CD4-positive, alpha-beta T cell treated with Interleukin-6 for 4 hours (primary cell): ENCODE measurements at places on chromosomes 16 and 17.
A peak's percentile ranks its signal among the peaks of the same experiment; 100 is the strongest.

GRCh38 chr17:35548978-35549377 is 11.5 kb upstream of the SLFN12L start:
- no peak for DNase-seq

- no peak for DNase-seq
Measured at GRCh38 chr17:17809531-17810083, 27.2 kb downstream of the SREBF1 start.

- no peak for DNase-seq
Measured at GRCh38 chr16:27550582-27550920, 607 bp downstream of the KATNIP start.

DNA sequence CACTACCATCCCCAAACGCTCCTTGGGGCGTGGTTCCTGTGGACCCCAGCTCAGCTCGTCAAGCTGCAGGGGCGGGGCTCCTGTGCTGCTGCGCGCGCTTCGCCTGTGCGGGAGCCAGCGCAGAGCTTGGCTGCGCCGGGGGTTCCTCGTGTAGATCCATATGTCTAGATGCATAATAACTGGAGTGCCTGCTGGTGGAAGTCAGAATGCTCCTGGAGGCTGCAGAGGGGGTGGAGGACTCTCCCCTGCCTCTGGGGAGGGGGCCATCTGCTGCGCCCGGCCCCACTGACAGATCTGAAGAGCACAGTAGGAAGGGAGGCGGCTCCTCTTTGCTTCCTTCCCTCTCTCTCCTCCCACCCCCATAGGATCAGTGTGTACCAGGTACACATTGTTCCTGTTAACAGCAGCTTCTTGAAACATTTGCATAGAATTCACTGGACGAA is 4.6 kb downstream of the RASD1 start:
- DNase-seq: no peak

DNA sequence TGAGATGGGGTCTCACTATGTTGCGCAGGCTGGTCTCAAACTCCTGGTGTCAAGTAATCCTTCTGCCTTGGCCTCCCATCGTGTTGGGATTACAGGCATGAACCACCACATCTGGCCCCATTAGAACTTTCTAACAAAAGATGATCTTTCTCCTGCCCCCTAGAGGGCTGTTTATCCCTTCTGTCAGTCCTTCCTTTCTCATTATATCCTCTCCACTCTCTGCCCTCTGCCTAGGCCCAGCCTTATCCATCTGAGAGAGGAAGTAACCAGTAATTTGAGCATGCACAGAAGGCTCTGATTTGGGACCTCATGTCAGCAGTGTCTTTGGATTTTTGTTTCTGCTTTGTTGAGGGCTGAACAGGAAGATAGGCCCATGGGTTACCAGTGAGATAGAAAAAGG is 4.4 kb upstream of the DHX40 start:
- DNase-seq: no peak

DNA sequence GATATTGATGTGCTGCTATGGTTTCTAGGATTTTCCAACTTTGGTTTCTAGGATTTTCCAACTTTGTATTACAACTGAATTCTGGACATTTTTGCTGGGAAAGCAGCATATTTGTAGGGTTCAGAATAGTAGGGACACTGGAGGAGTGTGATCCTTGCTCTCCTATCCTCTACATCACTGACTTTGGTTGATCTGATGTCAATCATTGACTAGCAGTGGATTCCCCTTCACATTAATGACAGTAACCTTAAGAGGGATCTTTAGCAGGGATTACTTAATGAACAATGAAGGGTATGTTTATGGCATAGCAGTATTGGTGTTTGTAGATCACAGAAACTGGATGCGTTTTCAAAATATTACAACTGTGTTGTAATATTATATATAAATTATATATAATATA is 67.4 kb downstream of the MAP2K4 start:
- no peak for DNase-seq

GRCh38 chr17:7676533-7676932 is 10.8 kb downstream of the TP53 start:
- no peak for DNase-seq

DNA sequence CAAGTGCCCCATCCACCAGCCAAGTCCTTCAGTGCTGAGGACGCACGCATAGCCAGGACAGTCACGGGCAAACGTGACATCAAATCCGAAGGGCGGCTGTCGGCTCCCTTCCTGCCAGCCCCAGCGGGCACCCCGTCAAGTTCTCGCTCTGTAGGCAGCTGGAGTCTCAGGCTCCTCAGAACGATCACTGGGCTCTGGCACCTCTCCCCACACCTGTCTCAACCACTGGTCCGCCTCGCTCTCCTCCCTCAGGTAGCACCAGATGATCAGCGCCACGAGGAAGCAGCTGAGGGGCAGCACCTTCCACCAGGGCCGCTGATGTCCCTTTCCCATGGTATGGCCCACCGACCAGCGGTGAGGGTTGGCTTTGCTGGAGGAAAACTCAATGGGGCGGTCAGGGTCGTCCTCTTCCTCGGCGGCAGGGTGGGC is 422 bp downstream of the UQCC4 start:
- DNase-seq: no peak

DNA sequence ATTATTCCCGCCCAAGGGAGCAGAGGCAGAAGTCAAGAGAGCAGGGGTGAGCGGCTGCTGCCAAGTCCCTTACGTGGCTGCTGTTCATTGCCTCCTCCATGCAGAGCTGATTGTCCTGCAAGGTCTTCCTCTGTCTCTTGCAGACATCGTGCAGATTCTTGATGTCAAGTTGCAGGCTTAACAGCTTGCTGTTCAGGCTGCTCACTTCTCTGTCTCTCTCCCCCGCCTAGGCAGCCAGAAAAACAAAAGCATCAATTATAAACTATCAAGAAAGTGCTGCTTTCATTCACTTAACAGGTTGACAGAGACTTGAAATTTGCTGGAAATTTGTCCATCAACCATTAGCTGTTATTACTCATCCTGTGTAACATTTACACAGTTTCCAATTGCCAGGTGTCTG is 7.3 kb downstream of the PMFBP1 start:
- DNase-seq: no peak

DNA sequence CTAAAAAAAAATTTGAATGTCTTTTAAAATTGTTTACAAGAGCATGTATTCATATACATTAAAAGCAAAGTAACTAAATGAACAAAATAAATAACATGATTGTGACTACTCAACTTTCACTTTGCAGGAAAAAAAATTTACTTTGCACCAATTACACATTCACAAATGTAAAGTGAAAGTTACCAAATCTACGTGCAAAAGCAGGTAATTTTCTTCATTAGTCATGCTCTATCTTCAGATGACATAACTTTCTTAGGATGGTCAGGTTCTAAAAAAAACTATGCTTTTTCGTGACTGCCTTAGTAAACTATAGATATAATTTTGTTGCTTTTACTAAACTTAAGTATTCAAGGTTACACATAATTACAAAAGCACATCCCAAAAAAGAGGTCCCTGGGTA is 17.0 kb upstream of the ABCA10 start:
- DNase-seq: no peak

- no peak for DNase-seq
Measured at GRCh38 chr16:49544828-49545227, 171.2 kb downstream of the C16orf78 start.

DNA sequence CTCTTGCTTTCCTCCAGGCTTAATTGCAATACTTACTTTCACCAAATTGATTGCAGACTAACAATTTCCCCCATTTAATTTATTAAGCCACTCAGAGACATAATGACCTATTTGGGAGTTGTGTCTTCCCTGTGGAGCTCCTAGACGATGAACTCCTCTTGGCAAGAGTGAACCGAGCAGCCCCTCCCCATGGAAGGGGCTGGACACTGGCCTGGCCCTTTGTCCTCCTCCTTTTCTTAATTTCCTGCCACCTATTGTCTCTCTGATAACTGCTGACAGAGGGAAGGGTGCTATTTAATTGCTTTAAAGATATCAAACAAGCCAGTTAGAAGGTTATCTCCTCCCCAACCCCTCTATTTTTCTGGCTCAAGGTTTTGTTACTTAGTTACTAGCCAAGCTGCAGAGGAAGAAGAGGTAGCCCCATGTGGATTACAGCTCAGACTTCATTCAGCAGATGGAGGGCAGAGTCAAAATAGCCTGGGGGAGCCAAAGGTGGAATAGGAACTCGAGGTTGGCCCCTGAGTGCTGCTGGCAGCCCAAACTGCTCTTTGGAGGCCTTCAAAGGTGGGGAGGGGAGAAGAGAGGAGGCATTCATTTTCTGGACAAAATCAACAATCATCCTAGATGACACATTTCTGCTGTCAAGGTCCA is 3.7 kb upstream of the SSTR2 start:
- no peak for DNase-seq

GRCh38 chr16:90023078-90023447 is 3.8 kb upstream of the DBNDD1 start:
- DNase-seq: no peak

DNA sequence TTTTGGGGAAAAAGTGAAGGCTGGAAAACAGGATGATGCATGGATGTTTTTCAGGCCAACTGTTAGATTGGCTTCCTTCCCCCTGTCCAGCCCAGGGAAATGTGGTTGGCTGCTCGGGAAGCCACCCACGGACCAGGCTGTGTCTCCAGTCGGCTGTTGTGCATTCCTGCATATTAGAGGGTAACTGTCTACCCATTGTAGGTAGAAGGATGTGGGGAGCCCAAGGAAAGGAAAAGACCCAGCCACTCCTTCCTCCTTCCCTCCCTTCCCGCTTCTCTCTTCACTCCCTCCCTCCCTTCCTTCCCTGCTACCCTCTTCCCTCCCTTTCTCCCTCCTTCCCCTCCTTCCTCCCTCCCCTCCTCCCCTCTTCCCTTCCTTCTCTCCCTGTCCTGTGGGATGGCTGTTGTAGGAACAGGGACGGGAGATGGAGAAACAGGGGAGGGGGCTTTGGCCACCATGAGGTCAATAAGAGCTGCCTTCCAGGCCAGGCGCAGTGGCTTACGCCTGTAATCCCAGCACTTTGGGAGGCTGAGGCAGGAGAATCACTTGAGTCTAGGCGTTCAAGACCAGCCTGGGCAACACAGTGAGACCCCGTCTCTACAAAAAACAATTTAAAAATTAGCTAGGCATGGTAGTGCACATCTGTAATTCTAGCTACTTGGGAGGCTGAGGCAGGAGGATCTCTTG is 16.9 kb downstream of the SYT17 start:
- no peak for DNase-seq

- no peak for DNase-seq
Measured at GRCh38 chr17:6536566-6537065, 19.7 kb downstream of the PITPNM3 start.

DNA sequence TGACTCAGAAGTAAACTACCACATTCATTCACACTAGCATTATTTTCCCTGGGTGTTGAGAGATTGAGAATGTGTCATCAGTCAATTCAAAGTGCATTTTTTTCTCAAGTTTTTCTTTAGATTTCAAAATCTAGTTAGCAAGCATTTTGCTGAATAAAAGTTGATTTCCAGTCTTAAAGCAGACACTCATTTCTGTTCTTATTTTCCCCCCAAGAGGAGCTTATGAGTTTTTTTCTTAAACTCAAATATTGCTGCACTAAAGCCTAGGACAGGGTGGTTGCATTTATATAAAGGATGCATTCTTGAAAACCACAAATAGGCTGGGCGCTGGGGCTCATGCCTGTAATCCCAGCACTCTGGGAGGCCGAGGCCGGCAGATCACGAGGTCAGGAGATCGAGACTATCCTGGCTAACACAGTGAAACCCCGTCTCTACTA is 15.3 kb downstream of the CDH3 start:
- DNase-seq: no peak

DNA sequence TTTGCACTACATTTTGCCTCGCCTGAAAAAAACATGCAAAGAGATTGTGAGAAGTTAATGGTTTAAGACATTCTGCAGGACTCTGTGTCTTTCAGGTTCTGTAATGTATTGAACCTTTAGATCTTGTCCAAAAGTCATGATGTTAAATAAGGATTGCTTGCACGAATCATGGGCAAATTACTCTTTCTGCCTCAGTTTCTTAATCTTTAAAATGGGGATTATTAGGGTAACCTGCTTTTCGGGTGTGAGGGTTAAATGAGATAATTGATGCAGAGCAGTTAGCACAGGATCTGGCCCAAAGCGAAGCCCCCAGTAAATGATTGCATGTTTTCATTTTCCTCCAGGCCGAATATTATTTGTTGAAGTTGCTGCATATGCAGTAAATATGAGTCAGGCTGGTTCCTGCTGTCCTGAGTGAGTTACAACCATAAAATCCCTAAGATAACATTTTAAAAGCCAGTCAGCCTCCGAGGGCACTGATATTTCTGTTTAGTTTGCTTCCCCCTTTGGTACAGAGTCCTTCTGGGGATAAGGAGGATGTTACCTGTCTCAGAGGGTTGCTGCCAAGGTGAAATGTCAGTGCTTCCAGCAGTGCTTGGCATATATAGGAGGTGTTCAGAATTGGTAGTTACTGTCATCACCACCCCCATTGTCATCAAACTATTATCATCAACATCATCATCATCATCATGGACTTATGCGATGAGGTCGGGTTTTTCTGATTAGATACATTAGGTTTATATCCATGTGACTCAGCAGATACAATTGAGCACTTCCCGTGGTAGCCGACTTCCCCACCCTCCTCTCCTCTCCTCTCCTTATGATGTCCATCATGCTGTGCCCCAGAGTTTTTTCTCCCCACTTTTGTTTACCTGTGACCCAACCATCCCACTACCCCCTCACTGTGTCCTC is 20.6 kb upstream of the ARHGAP17 start:
- no peak for DNase-seq

- no peak for DNase-seq
Measured at GRCh38 chr17:69857412-69857835, 217.6 kb upstream of the KCNJ16 start.

- no peak for DNase-seq
Measured at GRCh38 chr17:7022781-7023571, at the start of gene BCL6B. TSS of gene BCL6B (plus strand) at chr17:7023050. CDS start at chr17:7023672, 622 bp downstream.

- DNase-seq: peak; percentile 93
Measured at GRCh38 chr17:75749545-75750389, 15.2 kb downstream of the GALK1 start.

DNA sequence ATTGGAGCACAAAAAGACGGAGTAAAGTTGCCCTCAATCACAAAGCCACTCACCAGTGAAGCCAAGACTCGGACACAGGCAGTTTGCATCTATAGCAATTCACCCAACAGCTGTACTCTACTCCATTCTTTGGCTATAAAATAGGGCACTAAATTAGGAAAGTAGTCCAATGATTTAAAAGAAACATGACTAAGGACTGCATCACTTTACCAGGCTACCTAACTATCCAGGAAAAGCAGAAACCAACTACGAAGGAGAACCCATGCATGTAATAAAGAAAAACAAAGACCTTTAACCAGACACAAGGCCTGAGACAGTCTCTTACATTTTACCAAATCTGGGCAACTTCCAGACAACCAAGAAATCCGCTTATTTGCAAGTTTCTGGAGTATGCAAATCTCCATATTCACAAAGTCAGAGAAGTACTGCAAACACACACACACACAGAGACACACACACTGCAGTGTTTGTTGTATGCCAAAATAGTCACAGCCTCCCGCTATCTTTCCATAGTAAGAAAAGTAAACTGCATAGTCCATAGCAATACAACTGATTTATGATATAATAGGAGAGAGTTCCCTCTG is 59.8 kb downstream of the CDH11 start:
- no peak for DNase-seq
